CD4-positive, alpha-beta T cell treated with Interleukin-6 at 100 ng/mL for 8 hours (primary cell): ENCODE measurements at places on chromosomes 1 and 21.
A peak's percentile ranks its signal among the peaks of the same experiment; 100 is the strongest.

DNA sequence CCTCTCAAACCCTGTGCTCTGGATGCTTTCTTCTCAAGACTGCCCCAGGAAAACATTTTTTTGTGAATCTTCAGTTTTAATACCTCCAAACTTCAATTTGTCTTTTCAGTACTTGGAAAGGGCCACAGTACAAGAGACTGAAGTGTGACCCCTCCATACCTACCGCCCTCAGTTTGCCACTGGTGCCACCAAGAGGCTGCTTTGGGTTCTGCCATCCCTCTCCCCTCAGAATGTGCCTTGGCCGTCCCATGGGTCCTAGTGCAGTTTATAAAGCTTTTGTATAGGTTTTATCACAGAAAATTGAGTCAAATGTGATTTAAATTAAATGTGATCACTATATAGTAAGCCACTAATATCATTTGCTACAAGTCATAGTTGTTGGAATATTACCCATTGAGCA is 60.8 kb upstream of the PGD start:
- DNase-seq, result no peak

GRCh38 chr1:56374026-56374974 is 205.1 kb downstream of the PLPP3 start:
- DNase-seq, result no peak

DNA sequence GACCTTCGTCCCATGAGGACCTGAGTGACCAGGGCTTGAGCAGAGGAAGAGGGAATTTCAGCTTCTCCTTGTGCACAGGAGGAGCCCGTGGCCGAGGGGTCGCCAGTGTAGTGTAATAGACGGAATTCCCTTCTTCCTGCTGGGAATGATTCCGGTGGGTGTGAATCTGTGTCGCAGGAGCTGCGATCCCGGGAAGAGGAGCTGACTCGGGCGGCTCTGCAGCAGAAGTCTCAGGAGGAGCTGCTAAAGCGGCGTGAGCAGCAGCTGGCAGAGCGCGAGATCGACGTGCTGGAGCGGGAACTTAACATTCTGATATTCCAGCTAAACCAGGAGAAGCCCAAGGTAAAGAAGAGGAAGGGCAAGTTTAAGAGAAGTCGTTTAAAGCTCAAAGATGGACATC is 34.4 kb downstream of the MAP3K21 start:
- no peak for DNase-seq

GRCh38 chr1:184061396-184062003 is 10.0 kb downstream of the TSEN15 start:
- DNase-seq, result no peak

DNA sequence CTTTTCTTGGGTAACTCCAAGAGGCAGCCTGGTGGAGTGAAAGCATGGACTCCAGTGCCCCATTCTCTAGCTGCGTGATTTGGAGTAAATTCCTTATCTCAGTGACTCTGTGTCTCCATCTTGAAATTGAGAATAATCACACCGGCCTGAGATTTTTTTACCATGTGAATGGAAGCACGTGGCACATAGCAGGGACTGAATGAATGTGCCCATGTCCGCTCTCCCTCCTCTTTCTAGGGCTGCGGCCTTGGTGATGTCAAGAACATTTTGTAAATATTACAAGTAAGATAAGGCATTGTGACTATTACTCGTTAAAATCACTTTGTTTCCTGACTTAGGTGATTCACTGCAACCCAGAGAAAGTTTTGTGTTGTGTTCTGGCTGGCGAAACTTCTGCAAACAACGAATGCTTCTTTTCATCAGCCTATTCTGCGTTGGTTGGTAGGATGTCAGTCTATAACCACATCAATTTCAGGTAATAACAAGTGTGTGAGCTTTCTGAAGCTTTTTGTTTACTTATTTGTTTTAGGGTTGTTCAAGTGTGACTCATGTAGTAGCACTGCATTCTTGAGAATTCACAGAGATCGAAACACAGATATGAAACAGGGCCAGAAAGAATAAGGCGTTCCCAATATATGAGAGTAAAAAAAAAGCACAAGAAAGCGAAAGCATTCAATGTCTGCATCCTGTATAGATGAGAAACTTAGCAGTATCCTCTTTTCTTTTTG is 135.7 kb upstream of the SLC45A1 start:
- DNase-seq, result peak; percentile 48

- no peak for DNase-seq
Measured at GRCh38 chr1:67741736-67742135, 56.7 kb downstream of the GADD45A start.
